ENCODE measurements at places on chromosomes 3 and 15.

- no peak overlapping the region for H3K27ac ChIP-seq
- H3K27me3 ChIP-seq = peaks cover 16% of the 10 kb centered on the region
- peaks cover 4% of the 10 kb centered on the region for H3K36me3 ChIP-seq
Measured at GRCh38 chr15:92394309-92395097, 822 bp downstream of the ST8SIA2 start.

DNA sequence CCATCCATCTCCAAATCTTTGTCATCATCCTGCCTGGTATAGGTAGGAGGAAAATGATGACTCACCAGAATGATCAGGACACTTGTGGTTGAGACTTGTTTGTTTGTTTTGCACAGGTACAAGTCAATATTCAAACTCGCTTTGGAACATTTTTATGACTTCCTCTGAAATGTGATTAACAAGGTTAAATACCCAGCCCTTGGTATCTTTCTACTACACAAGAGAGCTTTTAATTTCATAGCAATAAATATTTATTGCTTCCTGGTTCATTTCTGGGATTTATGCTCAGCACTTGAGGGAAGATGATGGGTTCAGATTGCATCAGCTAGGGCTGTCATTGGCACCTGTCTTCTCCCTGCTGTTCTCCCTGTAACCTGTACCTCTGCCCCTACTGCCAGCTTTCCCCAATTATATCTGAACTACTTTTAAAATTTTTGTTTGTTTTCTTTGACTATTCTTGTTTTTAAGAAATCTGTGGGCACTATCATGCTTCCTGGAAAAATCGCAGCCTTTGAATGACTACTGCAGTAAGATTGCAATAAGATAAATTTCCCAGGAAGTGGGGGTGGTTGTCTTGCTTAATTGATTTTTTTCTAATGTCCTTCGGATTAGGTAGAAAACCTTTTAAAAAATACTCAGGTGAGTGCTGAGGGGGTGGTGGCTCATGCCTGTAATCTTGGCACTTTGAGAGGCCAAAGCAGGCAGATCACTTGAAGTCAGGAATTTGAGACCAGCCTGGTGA, 24.3 kb upstream of the GCNT3 start:
- DNase-seq = no peak
- H3K36me3 ChIP-seq = no peaks in the 10 kb centered on the region
- H3K4me1 ChIP-seq = peaks cover 3% of the 10 kb centered on the region
- H3K27ac ChIP-seq = no peak overlapping the region

DNA sequence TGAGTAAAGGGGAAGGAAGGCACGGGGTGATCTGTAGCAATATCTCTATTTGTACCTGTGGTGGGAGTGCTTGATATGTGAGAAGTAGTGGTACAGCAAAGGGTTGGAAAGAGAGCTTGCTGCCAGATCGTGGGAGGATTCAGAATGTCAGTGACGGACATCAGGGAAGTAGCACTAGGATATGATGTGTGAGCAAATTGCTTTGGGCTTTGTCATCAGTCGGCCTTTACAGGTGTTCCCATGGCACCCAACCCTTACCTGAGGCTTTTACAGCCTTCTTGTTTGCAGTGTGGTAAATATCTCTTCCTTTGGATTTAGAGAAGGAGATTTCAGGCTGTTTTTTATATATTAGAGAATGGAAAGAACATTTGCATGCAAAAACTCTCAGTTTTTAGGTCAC, 29.8 kb downstream of the IL1RAP start:
- H3K4me3 ChIP-seq = no peak overlapping the region
- no peaks in the 10 kb centered on the region for H3K36me3 ChIP-seq
- H3K4me1 ChIP-seq = no peaks in the 10 kb centered on the region
- no peaks in the 10 kb centered on the region for H3K27me3 ChIP-seq
- H3K27ac ChIP-seq = no peak overlapping the region

- no peak overlapping the region for H3K4me3 ChIP-seq
- no peak overlapping the region for H3K27ac ChIP-seq
- no peaks in the 10 kb centered on the region for H3K36me3 ChIP-seq
- peaks cover 3% of the 10 kb centered on the region for H3K27me3 ChIP-seq
- H3K4me1 ChIP-seq = peaks cover 28% of the 10 kb centered on the region
Measured at GRCh38 chr3:184716622-184717398, 4.9 kb upstream of the MAGEF1 start.

DNA sequence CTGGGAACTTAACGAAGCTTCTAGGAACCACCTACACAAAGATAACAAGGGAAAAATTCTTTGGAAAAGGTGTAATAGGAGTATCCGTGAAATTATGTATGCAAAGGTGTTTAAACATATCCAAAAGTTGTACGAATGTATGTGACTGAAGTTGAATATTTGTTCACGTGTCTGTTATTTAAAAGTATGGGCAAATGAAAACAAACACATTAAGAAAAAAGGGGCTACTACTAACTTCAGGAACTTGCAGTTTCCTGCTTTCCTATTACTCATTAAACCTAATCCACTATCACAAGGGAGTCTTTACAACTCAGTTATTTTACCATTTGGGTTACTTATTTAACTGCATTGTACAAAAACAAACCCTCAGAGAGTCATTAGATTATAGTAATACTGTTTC, 33.9 kb upstream of the GRAMD1C start:
- peaks cover 6% of the 10 kb centered on the region for H3K36me3 ChIP-seq
- peak overlapping the region; percentile 39 for H3K27ac ChIP-seq
- no peaks in the 10 kb centered on the region for H3K27me3 ChIP-seq
- no peak overlapping the region for H3K4me3 ChIP-seq

- H3K36me3 ChIP-seq = no peaks in the 10 kb centered on the region
- H3K27ac ChIP-seq = no peak overlapping the region
- DNase-seq = no peak
- H3K4me3 ChIP-seq = no peak overlapping the region
- H3K27me3 ChIP-seq = peaks cover 4% of the 10 kb centered on the region
- peaks cover 33% of the 10 kb centered on the region for H3K4me1 ChIP-seq
Measured at GRCh38 chr15:74200871-74201419, 1.6 kb downstream of the STRA6 start.

DNA sequence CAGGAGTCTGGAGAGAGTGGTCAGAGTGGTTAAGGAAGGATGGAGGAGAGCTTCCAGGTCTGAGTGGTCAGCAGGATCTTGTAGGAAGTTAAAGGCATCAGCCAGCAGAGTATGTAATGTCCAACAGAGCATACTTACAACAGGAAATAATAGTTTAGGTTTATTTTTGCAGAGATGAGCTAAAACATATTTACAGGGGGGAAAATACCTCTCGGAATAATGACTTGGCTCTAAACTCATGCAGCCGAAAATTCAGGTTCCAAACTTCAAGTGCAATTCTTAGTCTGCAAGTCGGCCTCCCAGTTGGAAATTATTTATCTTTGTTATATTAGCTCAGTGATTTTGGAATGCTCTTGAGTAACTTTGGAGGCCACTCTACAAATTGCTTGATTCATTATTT, 385.0 kb upstream of the C2CD4B start:
- H3K4me3 ChIP-seq = no peak overlapping the region
- no peak for DNase-seq
- H3K4me1 ChIP-seq = peaks cover 7% of the 10 kb centered on the region
- H3K27me3 ChIP-seq = peaks cover 2% of the 10 kb centered on the region

- peaks cover 4% of the 10 kb centered on the region for H3K36me3 ChIP-seq
- peaks cover 35% of the 10 kb centered on the region for H3K4me1 ChIP-seq
- no peak for DNase-seq
- H3K27me3 ChIP-seq = peaks cover 12% of the 10 kb centered on the region
- H3K27ac ChIP-seq = peak overlapping the region; percentile 61
Measured at GRCh38 chr15:66775127-66776105, 73.4 kb downstream of the SMAD6 start.

GRCh38 chr15:101246391-101246790, 5.5 kb downstream of the CHSY1 start:
- H3K4me1 ChIP-seq = peaks cover 19% of the 10 kb centered on the region
- H3K4me3 ChIP-seq = no peak overlapping the region
- H3K27me3 ChIP-seq = peaks cover 12% of the 10 kb centered on the region
- no peak overlapping the region for H3K27ac ChIP-seq

DNA sequence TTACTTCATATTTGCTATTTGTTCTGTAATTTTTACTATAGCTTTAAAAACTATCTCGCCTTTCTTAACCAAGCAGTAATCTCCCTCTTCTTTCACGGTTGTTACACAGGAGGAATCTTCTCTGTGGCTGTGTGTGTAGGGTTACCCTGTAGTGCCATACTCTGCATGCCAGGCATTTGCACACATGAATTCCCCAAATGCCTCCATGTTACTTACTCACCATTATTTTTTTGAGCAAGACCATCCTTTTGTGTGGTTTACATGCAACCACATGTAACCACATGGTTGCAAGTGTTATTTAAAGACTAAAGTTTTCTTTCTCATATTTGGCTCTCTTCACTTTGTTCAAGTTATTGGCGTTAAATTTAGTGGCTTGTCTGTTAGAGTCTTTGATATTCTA, 45.5 kb downstream of the HPS3 start:
- H3K36me3 ChIP-seq = peaks cover 11% of the 10 kb centered on the region
- no peak overlapping the region for H3K4me3 ChIP-seq
- DNase-seq = no peak
- no peak overlapping the region for H3K27ac ChIP-seq
- H3K27me3 ChIP-seq = peaks cover 1% of the 10 kb centered on the region

GRCh38 chr3:127438951-127439350, 151.1 kb upstream of the PRR20G start:
- no peaks in the 10 kb centered on the region for H3K36me3 ChIP-seq
- H3K27me3 ChIP-seq = no peaks in the 10 kb centered on the region
- H3K4me3 ChIP-seq = no peak overlapping the region
- H3K4me1 ChIP-seq = peaks cover 4% of the 10 kb centered on the region

- peak overlapping the region; percentile 82 for H3K27ac ChIP-seq
- H3K4me1 ChIP-seq = peaks cover 25% of the 10 kb centered on the region
- peak; percentile 43 for DNase-seq
- peak overlapping the region; percentile 91 for H3K4me3 ChIP-seq
- H3K36me3 ChIP-seq = peaks cover 13% of the 10 kb centered on the region
Measured at GRCh38 chr3:194485881-194486539, 792 bp downstream of the ATP13A3 start.

GRCh38 chr15:93291380-93291779, 202.4 kb upstream of the RGMA start:
- no peak overlapping the region for H3K4me3 ChIP-seq
- peaks cover 4% of the 10 kb centered on the region for H3K27me3 ChIP-seq
- DNase-seq = no peak

GRCh38 chr15:50953302-50953701, 44.8 kb downstream of the AP4E1 start:
- H3K36me3 ChIP-seq = peaks cover 44% of the 10 kb centered on the region
- no peak overlapping the region for H3K27ac ChIP-seq
- no peak overlapping the region for H3K4me3 ChIP-seq
- no peak for DNase-seq
- no peaks in the 10 kb centered on the region for H3K4me1 ChIP-seq

DNA sequence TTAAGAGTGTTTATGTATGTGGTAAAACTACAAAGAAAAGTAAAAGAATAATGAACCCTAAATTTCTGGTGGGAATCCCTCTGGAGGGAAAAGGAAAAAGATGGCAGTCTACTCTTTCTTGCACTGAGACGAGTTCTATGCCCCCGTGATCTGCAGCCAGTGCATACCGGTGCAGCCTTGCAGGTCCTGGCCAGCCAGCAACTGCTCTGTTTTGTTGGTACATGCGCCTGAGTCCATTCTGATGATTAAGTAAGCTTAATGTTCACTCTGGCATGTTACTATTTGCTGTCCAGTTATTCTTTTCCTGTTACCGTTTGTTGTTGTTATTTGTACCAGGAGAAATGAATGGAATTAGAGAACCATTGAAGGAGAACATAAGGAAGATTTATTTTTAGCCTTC, 95.1 kb upstream of the TMC3 start:
- no peaks in the 10 kb centered on the region for H3K27me3 ChIP-seq
- H3K4me1 ChIP-seq = no peaks in the 10 kb centered on the region
- DNase-seq = no peak

- H3K36me3 ChIP-seq = peaks cover 5% of the 10 kb centered on the region
- H3K27ac ChIP-seq = no peak overlapping the region
Measured at GRCh38 chr3:42096796-42097565, 5.8 kb downstream of the TRAK1 start.

GRCh38 chr3:115361806-115362205, 214.7 kb upstream of the ZBTB20 start:
- H3K27ac ChIP-seq = no peak overlapping the region
- no peaks in the 10 kb centered on the region for H3K4me1 ChIP-seq
- no peak for DNase-seq
- H3K27me3 ChIP-seq = no peaks in the 10 kb centered on the region

- H3K4me1 ChIP-seq = peaks cover 15% of the 10 kb centered on the region
- H3K27me3 ChIP-seq = no peaks in the 10 kb centered on the region
- H3K36me3 ChIP-seq = no peaks in the 10 kb centered on the region
- DNase-seq = no peak
- H3K4me3 ChIP-seq = no peak overlapping the region
- H3K27ac ChIP-seq = no peak overlapping the region
Measured at GRCh38 chr3:109809513-109809912, 472.2 kb upstream of the DPPA4 start.

GRCh38 chr3:194522579-194523046, 35.8 kb upstream of the ATP13A3 start:
- no peak for DNase-seq
- peaks cover 3% of the 10 kb centered on the region for H3K36me3 ChIP-seq
- no peak overlapping the region for H3K4me3 ChIP-seq
- H3K27me3 ChIP-seq = peaks cover 2% of the 10 kb centered on the region
- H3K4me1 ChIP-seq = no peaks in the 10 kb centered on the region
- no peak overlapping the region for H3K27ac ChIP-seq

GRCh38 chr3:41089566-41089965, 109.7 kb upstream of the CTNNB1 start:
- no peaks in the 10 kb centered on the region for H3K36me3 ChIP-seq
- no peaks in the 10 kb centered on the region for H3K4me1 ChIP-seq
- DNase-seq = no peak

All from endothelial cell (in vitro differentiated cells).